B cell (primary cell): ENCODE measurements at places on chromosomes 5 and 9. TPM values are rescaled to one million over a fixed set of nuclear protein-coding genes. Genes with fewer than 3 reads are reported as not detected.

- DNase-seq, result peak; percentile 20
Observed at GRCh38 chr5:127290019-127290945, at the start of gene MEGF10. Gene MEGF10, plus strand, starts transcription at chr5:127290796. Its CDS starts 40,513 bp downstream, at chr5:127331309.

GRCh38 chr5:59449905-59450644, 443.5 kb downstream of the PDE4D start:
- no peak for DNase-seq

GRCh38 chr9:122197882-122198281, 30.9 kb downstream of the LHX6 start:
- no peak for DNase-seq

Gene DOLPP1
- 4.7 and 7.1 TPM in 2 replicates for total RNA-seq

Gene SLC34A3
- not detected in 2 replicates for total RNA-seq

Gene SPATA31D4
- not detected in 2 replicates for total RNA-seq
